CD4-positive, alpha-beta T cell treated with Interleukin-17A for 4 hours (primary cell): ENCODE measurements at places on chromosomes 6 and 20.

DNA sequence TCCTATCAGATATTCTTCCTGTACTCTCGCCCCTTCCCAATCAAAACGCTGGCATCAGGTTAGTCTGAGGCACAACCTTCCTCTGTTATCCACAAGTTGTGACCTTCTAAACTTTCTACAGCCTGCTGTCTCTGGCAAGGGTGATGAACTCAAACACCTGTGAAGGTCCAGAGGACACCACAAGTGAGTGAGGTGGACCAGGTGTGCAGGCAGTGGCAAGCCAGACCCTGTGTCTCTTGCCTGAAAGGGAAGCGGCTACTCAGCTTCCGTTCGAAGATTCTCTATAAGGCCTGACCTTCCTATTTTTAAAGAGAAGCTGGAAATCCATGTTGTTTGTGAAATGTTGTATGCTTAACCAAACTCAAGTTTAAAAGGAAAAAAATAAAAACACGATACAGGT, 36.8 kb downstream of the GCM1 start:
- no peak for DNase-seq

- DNase-seq: no peak
Observed at GRCh38 chr20:6265204-6265904, 142.5 kb upstream of the FERMT1 start.

DNA sequence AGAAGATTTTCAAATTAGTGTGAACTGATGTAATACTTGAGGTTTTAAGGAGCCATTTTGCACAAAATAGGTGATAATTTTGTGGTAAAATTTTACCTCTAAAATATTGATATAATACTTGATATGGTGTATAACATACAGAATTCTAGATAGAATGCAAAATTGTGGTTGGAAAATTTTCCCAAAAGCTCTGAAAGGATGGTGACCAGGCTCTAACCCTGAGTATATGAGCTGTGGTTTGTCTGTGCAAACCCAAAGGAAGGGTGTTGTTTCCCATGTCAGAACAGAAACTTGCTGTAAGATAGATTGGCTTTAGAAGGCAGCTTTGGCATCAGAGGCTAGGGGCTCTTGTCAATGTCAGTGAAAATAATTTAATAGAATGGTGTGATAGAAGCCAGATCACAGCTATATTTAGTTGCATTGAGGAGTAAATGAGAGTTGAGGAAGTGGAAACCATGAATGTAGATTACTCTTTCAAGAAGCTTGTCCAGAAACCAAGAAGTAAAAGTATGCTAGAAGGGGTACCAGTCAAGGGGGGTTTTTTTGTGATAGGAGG, 257.7 kb downstream of the FARS2 start:
- DNase-seq: no peak

- no peak for DNase-seq
Observed at GRCh38 chr20:59752101-59752586, 147.8 kb downstream of the PHACTR3 start.

DNA sequence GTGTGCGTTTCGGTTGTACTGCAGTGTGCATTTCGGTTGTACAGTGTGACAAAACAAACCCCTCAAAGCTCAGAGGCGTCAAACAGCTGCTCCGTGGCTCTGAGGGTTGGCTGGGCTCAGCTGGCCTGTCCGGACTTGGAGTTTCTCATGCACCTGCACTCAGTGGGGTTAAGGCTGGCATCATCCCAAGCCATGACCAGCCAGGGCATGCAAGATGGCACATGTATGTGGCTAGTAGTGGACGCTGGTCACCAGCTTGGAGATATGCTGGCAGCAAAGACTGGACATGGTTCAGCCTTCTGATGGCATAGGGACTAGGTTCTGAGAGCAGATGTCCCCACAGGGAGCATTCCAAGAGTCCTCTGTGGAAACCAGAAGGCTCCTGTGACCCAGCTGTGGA, 187.2 kb downstream of the CDH4 start:
- no peak for DNase-seq
